ENCODE measurements at places on chromosomes 11 and 22.

DNA sequence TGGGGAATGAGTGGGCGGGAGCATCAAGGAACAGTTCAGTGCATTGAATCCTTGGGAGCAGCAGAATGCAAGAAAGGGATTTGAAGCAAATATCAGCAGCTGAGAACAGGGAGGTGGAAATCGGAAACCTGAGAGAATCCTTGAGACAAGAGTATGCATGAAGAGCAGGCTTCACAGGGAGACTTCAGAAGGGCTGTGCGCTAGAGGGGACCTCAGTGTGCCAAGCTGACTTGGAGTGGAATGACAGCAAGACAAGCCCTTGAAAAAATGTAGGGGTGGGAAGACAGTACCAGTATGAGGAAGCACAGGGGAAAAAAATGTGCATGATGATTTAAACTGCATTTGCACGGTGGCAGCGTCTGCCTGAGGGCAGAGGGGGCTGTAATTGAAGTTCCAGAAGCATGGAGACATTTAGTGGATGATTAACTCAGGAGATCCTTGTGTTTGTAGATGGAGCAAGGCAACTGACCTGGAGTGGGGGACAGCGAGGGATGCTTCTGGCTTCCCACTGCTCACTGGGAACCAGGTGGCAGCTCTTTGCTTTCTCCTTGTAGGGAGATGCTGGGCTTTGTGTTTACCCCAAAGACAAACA is 204.9 kb upstream of the PLET1 start:
- no peak for DNase-seq

DNA sequence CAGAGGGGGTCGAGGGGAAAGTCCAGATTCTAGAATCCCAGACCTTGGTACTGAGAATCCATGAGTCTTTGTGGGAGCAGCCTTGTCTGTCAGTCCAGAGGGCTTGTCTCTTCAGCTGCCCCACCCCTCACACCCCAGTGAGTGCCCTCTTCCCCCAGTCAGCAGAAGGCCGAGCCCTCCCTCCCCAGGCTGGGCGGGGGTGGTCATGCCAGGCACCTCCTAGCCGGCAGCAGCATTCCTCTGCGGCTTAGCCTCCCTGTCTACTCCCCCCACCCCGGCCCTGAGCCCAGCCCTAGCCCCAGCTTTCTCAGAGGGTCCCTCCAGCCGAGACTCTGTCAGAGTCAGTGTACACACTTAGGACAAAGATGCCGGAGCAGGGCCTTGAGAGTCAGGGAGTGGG is 4.6 kb downstream of the SOX10 start:
- DNase-seq: no peak

- no peak for DNase-seq
These were observed 46.9 kb upstream of the TP53I11 start for GRCh38 chr11:44997566-44997965.

DNA sequence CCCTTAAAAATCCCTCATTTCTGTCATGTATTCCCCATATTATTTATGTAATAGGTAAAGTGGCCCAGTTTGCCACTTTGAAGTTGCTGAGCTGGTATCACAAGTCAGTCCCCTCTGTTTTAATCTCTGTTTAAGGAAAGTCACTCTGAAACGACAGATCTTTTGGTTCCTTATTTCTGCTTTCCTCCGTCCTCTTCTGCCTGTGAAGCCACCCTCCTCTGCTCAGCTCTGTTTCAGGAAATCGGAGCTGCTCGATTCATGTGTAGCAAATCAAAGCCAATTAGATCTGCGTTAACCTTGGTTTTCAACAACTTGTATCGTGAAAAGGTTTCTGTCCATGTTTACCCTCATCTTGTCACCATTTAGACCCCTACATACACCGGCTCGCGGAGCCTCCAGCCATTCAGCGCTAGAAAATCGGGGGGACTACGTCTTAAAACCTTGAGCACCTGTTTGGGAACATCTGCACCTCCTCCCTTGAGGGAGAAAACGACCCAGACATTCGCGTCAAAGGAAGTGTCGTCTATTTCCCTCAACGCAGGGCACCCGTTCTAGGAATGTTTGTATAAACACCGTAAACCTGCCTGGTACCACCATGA is 576 bp upstream of the SC5D start:
- no peak for DNase-seq

DNA sequence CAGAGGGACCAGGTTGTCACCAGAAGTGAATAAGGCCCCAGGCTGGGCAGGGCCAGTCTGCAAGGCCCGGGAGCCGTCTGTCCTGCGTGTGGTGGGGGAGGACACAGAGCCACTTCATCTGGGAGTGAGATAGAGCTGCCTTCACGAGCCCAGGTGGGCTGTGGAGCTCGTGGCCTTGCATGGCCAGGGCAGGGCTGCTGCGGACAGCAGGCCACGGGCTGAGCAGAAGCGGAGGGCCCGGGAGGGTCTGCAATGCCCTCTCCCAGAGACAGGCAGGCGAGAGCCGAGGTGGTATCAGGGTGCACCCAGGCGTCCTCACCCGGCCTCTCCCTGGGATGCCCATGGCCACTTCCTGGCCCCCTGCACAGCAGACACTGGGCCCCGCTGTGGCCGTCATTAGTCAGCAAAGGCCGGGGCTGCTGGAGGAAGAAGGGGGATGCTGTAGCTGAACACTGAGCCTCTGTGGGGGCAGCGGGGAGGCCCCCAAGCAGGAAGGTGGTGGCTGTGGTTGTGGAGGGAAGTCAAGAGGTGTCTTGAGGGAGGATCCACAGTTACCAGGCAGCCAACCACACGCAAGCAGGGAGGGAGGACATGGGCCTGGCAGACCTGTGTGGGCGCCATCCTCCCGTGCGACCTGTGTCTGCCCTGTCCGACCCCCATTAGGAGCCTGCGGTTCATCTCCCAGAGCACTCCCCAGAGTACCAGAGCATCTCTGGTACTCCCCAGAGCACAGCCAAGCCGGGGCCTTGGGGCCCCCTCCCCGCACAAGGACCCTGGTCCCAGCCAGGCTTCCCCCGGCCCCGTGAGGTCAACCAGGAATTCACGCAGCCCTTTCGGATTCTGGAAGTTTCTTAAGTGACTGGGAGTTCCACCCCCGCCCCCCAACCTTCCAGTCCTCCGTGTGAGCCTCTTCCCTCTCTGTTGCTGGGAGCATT is 1109.5 kb downstream of the BRD1 start:
- DNase-seq: no peak

DNA sequence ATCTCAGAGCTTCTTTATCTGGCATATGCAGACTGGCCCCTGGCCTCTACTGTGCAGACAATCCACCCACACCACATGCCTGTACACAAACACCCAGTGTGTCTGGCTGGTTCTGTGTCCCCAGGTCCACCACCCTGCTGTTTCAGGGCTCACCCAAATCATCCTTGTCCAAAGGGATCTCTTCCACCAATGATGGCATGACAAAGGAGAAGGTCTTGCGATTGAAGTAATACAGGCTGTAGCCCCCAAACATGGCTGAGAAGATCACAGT is 1.7 kb downstream of the SLC37A4 start:
- DNase-seq: no peak

DNA sequence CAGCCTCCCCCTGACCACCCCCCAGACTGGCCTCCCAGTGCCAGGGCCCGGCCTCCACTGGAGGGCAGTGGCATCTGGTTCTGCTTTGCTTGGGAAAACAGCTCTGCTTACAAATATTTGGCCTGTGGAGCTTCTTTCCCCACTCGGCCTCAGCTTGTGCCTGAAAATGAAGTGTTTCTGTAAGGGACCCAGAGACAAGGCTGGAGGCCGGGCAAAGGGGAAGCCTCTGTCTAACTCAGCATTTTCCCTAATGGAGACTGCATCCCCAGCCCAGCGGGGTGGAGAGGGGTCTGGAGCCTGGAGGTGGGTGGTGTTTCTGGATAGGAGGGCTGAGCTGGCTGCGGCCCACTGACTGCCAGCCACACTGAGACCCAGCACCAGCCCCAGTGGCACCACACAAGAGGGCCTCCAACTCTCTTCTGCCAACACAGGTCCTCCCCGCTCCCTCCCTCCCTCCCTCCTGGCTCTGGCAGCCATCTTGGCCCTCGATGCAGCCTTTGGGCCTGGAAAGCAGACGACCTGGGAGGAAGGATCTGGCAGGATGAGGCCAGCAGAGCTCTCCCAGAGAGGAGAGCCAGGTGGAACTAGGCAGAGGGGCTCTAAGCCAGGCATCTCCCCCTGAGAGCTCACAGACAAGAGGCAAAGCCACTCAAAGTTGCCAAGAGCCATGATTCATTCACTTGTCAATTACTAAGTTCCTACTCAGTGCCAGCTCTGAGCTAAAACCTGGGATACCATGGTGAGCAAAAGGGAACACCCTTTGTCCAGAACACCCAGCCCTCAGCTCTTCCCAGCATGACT is 77.1 kb upstream of the CD82 start:
- DNase-seq: no peak

DNA sequence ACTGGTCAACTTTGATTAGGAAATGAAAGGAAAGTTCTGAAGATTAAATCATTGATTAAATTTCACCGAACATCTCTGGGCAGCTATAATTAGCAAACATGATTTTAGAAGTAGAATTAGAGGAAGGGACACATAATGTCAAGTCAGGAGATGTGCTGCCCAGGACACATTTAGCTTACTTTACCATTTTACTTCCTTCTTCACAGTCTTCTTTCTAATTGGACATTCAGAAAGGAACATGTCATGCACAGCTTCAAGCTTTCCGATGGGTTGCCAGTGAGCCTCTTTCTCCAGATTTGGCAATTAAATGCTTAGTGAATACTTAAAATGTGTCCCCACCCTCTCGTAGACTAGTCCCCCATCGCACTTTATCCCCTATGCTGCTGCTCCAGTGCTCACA is 234.7 kb downstream of the FAM76B start:
- DNase-seq: no peak
